ENCODE measurements at places on chromosomes 1 and 21.

DNA sequence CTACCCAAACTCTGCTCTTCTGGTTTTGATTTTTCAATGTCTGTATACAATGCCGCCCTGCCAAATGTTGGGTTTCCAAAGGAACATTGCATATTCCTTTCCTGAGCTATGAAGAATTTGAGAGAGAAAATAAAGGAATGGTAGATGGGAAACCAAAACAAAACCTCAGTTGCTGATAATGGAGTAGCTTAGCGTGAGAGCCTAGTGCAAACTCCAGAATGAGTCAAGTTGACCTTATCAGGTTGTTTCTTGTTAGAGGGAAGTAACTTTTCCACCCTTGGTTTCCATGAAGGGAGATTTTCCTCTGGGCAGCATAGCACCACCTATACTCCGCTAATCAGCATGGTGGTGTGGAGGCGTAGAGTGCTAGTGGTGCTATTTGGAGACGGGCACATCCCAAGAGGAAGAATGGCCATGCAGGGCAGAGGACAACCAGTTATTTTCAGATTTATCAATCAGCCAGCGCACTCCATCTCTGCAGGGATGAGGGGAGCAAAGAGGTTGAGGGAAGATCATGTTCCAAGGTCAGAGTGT lies 51.6 kb downstream of the BACH1 start:
- no peak for DNase-seq

DNA sequence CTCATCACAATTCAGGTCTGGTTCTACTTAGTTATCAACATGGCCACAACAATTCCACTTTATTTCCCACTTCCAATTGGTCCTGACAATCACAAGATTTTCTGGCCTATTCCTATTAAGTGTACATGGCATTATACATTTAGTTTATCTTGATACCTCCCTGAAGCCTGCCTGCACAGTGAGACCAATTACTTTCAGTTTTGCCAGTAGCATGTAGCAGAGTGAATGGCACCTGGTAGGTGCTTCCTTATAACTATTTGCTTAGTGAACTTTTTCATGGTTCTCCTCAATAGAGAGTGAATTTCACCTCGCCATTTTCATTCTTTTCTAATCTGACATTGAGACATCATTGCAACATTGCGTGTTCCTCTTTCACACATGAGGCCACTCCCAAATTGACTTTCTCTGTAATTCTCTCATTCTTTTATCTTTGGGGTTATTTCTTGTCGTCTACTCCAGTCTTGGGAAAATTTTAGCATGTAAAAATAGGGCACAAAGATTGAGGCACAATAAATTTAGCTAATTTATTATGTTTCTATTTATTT lies 124.3 kb downstream of the DISC1 start:
- no peak for DNase-seq

- no peak for DNase-seq
These were observed 16.6 kb downstream of the ADARB1 start for GRCh38 chr21:45090966-45091365.

GRCh38 chr21:40923407-40923806 lies 76.4 kb upstream of the DSCAM start:
- no peak for DNase-seq

DNA sequence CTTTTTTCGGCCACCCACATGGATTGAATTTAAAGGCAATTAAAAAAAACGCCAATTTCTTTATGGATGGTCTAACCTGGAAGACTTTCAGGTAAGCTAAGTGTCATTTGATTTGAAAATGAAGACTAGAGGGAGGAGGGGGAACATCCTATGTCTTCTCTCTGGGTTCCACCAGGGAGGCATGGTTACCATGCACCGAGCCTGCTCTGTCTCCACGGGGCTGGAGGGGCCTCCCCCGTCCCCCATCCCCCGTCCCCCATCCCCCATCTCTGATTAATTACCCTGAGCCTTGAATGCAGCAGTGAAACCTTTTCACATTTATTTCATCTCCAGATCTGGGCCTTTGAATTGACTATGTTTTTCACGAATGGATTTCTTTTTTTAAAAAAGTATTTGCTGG lies 135.1 kb downstream of the TLR5 start:
- no peak for DNase-seq

GRCh38 chr1:230250666-230251065 lies 175.5 kb downstream of the PGBD5 start:
- no peak for DNase-seq

DNA sequence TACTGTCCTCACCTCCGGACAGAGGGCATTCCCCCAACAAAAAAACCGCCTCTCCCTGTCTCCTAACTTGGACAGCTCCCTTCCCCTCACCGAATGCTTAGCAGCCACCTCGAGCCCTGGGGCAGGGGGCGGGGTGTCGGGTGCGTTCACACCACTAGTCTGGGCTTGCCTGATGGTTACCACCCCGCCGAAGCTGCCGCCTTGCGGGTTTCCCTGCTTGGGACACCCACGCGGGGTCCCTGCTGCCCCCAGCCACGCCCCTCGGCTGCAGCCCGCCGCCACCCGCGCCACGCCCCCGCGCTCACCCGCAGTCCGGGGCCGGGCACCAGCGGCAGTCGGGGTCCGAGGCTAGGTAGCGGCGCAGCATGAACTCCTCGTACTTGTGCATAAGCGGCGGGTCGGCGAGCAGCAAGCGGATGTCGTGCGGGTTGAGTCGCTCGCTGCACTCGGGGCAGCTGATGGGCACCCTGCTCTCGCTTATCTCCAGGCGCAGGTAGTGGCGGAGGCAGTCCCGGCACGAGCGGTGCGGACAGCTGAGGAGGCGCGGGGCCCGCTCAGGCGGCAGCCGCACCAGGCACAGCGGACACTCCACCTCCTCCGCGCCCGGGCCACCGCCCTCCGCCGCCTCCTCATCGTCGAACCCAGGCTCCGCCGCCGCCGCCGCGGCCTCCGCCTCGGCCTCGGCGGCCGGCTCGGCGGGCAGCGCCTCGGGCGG lies 706 bp downstream of the RNF19B start:
- DNase-seq, result peak; percentile 72

- DNase-seq, result no peak
These were observed 57.1 kb downstream of the SLC27A3 start for GRCh38 chr1:153832293-153832692.

DNA sequence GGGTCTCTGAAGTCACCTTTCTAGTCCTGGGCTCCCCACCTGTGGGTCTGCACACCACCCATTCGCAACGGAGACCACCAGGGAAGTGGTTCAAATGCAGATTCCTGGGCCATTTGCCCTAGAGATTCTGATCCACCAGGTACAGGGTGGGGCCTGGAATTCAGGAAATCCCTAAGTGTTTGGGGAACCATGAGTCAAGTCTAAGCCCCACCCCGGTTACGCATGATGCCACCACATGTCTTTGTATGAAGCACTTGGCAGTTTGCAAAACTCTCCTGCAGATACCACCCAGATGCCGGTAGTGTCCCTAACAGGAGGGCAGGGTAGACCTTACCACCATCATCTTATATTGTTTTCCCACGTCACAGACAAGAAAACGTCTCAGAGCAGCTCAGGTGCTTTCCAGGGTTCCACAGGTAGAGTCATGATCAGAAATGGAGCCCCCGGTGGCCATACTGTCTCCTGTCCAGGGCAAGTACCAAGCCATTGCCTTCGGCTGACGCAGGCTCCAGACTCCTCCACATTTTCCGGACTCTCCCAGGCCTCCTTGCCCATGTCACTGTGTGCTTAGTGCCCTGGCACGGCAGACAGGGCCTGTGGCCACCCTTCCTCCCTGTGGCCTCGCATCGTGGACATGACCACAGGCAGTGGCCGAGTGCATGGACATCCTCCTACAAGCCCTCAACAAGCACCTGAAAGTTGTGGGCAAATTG lies 89.2 kb upstream of the TMEM51 start:
- no peak for DNase-seq

- no peak for DNase-seq
These were observed 29.8 kb downstream of the SHISAL2A start for GRCh38 chr1:52662645-52663313.

GRCh38 chr1:93907718-93908117 lies 1.5 kb downstream of the GCLM start:
- peak; percentile 54 for DNase-seq

DNA sequence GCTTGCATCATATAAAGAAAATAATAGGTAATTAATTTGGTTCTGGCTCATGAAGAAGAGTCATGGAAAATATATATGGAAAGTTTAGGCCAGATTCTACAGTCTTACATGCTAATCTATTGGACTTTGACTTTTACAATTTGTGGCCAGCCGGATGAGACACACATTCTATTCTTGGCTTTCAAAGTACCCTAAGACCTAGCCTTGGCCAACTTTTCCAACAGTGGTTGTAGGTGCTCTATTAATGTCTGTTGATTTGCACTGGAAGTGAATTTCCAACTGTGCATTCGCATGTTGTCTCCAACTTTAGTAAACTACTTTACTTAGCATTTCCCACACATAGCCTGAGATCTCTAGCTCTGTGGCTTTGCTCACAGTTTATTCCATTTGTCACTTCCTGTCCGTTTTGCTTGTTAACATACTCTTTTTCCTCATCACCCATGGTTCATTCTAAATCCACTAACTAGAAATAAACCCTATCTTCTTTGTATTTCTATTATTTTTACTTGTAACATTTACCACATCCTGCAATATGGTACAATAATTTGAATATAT lies 644.0 kb downstream of the PTPRC start:
- no peak for DNase-seq

DNA sequence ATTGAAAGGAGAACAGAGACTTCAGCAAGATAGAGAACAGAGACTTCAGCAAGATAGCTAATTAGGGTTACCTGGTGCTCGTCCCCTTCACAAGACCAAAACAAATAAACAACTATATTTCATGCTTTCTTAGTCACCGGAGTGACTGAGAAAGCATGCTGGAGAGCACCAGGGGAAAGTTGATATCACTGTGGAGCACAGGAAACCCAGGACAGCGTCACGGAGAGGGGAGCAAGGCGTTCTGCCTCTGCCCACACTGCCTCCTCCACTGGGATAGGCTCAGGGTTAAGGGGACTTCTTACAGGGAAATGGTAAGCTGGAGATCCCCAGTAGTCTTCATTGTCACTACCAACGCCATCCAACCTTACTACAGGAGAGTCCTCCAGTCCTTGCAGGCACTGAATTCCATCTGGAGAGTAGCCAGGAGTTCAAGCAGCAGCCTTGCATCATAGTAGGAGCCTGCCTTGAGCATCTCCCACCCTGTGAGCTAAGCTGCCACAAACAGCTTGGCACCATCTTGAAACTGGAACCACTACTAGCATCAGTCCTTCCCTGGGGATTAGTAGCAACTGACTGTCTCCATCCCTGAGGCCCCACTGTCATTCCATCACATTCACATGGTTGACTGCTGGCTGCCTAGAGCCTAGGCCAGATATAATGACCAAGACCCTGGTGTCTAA lies 239.4 kb downstream of the PLPP3 start:
- no peak for DNase-seq

DNA sequence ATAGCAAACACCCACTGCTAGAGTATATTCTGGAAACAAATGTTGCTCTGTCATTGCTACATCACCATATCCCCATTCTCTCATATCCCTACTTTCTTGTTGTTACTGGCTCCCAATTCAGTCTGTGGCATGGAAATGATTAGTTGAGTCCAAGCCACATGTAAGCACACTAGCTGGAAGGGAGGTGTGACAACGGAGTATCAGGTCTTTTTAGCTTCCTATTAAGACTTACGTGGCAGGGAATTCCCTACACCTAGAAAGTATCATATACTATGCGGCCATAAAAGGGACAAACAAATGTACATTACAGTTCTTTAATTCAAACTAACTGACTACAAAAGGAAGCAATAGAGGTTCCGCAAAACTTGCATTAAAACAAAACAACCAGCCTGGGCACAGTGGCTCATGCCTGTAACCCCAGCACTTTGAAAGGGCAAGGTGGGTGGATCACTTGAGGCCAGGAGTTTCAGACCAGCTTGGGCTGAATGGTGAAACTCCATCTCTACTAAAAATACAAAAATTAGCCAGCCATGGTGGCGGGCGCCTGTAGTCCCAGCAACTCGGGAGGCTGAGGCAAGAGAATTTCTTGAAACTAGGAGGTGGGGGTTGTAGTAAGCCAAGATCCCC lies 48.6 kb downstream of the INTS7 start:
- DNase-seq, result no peak

GRCh38 chr1:110328274-110328673 lies 10.9 kb upstream of the RBM15 start:
- no peak for DNase-seq

GRCh38 chr1:59453297-59453968 lies 156.5 kb downstream of the FGGY start:
- no peak for DNase-seq

- DNase-seq, result no peak
These were observed 3.1 kb downstream of the NUCKS1 start for GRCh38 chr1:205746757-205747412.

DNA sequence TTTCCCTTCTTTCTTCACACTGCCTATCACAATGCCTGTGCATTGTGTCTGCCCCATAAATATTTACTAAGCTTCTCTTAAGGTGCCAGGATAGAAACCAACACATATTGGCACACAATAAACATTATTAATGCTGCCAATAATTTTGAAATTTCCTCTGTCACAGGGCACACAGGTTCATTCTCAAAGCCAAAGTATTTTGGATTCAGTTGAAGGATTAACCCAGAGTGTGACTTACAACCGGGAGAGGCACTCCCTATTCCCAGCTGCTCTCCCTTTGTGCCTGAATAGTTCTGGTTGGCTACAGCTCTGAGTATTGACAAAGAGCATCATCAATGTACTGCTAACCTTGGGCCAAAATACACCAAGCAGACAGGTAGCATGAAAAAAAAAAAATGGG lies 46.6 kb upstream of the ATP1A1 start:
- DNase-seq, result no peak

DNA sequence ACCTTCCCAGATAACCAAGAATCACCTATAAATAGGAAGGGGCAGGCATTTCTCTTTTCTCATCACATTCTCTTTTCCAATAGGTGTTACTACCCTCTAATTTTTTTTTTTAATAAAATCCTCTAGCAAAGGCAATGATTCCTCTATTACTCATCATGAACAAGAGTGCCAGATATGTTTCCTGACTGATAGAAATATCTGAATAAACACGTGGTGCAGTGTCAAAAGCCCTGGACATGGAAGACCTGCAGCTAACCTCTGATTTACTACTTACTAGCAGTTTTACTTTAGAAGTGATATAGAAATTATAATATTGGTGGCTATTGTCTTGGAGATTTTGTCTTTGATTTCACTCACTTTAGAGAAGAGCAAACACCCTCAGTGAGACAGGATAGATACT lies 194.6 kb upstream of the SAMSN1 start:
- no peak for DNase-seq

- DNase-seq, result no peak
These were observed 26.2 kb downstream of the VPS26C start for GRCh38 chr21:37240978-37241377.

DNA sequence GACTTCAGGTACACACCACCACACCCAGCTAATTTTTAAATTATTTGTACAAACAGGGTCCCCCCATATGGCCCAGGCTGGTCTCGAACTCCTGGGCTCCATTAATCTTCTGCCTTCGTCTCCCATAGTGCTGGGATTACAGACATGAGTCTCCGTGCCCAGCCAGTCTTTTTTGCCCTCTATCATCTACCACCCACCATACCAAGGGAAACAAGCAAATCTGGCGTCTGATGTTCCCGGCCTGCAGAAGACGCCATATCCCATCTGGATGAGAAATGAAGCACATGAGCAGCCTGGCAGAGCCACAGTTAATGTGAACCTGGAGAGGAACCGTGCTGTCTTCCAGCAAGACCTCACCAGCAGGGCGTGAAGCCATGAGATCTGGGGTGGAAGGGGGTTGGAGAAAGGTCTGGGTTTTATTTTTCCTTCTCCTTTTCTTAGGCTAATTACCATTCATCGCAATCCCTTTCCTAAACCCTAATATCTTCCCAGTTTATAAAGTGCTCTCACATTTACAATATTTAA lies 1.8 kb upstream of the PRELP start:
- no peak for DNase-seq

Data from RPMI8226 (cell line).